Lung microvascular endothelial cell (primary cell): ENCODE measurements at places on chromosomes 4 and X.

GRCh38 chrX:130974323-130974722 lies 71.3 kb upstream of the ENOX2 start:
- no peak for DNase-seq

DNA sequence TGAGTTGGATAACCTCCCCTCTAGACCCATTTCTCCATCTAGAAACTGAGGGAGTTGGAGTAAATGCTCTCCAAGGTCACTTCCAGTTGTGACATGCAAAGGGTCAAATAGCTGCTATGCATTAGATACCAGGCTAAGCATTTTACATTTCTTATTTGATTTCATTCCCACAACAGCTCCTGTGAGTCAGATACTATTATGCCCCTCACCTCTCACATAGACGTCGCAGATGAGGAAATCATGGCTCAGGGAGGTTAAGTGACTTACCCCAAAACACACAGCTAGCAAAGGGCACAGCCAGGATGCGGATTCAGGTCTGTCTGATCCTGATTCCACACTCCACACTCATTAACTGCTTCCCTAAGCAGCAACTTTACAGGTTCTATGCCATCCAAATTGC lies 57.7 kb downstream of the PRPS1 start:
- DNase-seq: peak; percentile 31

DNA sequence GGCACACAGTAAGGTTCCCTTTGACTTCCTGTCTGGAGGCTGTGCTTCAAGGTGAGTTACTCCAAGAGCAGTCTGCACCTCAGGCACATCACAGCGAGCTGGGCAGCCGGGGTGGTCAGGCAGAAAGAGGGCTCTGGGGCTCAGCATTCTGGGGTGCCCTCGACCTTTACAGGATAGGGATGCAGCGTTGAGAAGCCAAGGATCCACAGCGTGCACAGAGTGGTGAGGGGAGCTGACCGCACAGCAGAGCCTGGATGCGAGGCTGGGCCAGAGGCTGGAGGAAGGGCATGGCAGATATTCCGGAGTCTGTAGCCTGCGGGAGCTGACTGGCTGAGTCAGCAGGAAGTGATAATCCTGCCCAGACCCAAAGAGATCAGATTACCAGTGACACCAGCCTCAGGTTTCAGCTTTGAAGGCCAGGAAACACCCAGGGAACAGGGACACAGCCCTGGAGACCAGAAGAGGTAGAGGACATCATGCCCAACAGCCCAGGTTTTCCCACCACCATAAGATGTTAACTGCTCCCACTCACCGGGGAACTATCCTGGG lies 38.4 kb upstream of the PDLIM3 start:
- peak; percentile 91 for DNase-seq

DNA sequence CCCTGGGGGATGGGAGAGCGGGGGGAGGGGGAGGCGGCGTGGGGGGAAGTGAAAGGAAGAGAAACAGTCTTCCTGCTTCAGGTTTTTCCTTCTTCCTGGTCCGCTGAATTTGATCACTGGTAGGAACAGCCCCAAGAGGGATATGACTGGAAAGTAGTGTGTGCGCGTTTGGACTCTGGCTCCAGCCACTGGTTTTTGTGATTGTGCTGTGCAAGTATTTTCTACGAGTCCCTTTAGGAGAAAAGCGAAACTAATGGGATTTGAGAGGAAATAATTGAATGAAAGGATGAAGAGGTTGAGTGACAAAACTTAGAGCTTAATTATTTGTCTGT lies 836 bp downstream of the PRRG1 start:
- peak; percentile 52 for DNase-seq

DNA sequence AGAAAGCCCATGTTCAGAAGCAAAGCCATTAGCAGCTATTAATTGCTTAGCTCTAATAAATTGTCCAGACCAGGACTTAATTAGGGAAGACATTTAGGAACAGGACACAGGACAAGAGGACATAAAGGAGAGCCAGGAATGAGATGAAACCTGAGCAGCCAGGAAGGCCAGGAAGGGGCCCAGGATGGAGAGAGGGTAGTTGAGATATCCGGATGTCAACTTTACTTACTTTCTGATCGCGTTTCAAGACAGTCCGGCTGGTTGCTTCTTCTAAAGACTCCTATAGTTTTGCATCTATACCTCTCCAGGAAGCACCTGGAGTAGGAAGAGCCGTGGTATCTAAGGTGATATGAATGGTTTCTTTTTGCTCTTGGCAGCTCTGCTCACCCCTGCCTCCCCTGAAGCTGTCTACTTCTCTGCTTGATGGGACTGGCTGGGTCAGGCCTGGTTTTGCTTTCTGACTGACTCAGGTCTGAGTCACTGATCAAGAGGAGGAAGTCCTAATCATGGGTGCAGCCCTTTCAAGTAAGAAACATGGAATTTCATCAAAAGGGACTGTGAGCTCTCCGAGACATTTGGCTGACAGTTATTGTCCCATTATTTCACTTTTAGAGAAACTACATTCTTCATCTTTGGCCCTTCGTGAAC lies 733.3 kb downstream of the RPA4 start:
- DNase-seq: peak; percentile 86

GRCh38 chr4:113893546-113893945 lies 85.9 kb downstream of the ARSJ start:
- DNase-seq: peak; percentile 39
